ENCODE measurements at places on chromosomes 4 and X.

DNA sequence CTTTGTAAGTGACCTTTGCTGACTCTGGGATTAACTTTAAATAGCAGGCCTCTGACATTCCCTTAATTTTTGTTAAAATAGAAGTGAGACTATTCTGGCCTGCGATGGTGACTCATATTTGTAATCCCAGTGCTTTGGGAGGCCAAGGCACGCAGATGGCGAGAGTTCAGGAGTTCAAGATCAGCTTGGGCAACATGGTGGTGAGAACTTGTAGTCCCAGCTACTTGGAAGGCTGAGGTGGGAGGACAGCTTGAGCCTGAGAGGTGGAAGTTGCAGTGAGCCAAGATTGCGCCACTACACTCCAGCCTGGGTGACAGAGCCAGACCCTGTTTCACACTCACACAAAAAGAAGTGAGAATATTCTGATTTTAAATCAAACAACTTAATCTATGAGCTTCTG, 27.3 kb downstream of the ZNF330 start:
- DNase-seq = no peak

- DNase-seq = no peak
Observed at GRCh38 chr4:186726426-186727168, 2.9 kb upstream of the FAT1 start.

GRCh38 chrX:110168585-110168984, 149.3 kb downstream of the AMMECR1 start:
- no peak for DNase-seq

DNA sequence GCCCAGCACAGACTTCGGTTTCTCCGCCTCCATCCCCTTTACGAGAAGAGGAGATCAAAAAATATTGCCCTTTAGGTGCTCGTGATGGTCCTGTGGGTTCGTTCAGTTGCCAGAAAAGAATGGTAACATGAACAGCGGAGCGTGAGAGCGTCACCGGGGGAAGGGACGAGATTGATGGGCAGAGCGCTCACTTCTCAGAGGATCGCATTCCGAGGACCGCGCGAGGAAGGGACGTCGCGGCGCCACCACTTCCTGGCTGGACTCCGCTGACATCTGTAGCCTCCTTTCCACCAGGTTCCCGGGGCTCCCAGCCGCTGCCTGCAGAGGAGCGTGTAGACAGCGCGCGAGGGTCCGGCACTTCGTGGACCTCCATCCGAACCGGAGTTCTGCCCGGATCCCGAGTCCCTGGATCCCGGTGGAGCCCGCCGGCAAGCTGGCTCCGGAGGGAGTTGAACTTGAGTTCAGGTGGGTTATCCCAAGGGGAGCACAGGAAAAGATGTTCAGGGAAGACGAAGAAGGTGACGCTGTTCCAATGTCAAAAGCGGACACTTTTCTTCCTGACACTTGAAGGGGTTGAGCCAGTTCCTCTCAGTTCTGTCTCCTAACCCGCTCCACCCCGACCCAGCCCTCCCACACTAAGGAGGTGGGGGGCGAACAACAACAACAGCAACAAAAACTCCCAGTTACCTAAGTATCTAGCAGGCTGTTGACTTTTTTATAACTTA, 484 bp downstream of the GALNTL6 start:
- no peak for DNase-seq

GRCh38 chrX:101028562-101028961, 23.3 kb downstream of the TRMT2B start:
- no peak for DNase-seq

GRCh38 chr4:146193628-146194027, 18.1 kb downstream of the LSM6 start:
- no peak for DNase-seq

DNA sequence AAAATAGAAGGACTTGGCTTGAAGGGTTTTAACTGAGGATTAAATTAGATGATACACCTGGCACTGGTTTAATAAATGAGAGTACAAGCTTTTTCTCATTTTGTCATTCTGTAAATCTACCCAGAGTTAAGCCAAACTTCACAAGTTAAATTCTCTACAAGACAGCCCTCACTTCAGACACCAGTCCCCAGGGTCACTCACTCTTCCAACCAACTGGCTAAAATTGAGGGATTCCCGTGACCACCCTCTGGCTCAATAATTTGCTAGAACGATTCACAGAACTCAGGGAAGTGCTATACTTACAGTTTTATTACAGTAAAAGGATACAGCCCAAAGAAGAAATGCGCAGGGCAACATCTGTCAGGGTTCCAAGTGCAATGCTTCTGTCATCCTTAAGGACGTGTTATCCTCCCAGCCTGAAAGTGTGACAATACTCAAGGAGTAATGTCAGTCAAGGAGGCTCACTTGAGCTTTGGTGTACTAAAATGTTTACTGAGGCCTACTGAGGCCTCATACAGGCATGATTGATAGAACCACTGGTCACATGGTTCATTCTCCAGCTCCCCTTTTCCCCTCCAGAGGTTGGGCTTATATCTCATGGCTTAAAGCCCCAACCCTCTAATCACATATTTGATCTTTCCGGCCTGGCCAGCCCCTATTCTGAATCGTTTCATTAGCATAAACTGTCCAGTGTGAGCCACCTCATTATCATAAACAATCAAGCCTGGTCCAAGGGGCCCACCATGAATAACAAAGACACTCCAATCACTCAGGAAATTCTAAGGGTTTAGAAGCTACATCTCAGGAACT, 9.6 kb upstream of the TMSB4X start:
- no peak for DNase-seq

- DNase-seq = no peak
Observed at GRCh38 chrX:15356444-15356843, 21.1 kb upstream of the PIGA start.

- no peak for DNase-seq
Observed at GRCh38 chrX:46737041-46737440, 21.9 kb downstream of the SLC9A7 start.

DNA sequence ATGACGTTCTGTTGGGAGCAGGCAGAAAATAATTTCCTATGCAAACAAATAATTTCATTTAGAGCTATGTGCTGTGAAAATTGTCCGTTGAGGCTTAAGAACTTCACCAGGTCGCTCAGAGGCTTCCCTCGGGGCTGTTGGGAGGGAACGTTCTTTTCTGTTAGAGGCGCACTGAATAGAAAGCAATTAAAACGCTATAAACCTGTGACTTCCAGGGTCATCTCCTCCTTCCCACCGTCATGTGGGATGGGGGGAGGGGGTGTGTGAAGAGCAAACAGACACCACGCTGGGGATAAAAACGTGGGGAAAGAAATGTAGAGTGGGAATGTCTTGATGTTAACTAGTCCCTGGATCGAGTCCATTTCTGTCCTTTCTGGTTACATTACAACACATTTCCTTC, 35.2 kb upstream of the ZNF518B start:
- no peak for DNase-seq

DNA sequence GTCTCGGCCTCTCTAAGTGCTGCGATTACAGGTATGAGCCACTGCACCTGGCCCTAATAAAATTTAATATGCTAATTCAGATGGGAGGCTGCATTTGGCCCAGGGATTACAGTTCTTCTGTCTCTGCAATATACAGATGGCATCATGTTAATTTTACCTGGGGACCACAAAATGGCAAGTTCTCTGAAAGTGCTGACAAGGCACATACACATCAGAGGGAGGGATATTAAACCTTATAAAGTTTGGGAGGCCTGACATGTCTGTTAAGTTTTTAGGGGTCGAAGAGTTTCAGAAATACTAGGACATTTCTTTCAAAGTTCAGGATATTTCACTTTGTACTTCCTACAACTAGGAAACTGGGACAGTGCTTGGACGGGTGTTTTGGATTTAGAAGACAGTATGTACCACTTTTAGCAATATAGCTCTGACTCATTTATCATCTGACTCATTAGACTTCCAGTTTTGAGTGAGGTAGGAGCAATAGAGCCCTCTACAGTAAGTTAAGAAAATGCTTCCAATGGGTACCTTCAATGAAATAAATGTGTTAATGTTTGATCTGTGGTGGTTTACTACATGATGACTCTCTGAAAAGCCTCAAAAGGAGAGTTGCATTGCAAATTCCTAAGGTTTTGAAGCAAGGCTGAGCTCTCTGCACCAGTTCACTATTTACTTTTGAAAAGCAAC, 981.0 kb upstream of the HS3ST1 start:
- no peak for DNase-seq

- no peak for DNase-seq
Observed at GRCh38 chr4:150237110-150237872, 159.0 kb downstream of the DCLK2 start.

DNA sequence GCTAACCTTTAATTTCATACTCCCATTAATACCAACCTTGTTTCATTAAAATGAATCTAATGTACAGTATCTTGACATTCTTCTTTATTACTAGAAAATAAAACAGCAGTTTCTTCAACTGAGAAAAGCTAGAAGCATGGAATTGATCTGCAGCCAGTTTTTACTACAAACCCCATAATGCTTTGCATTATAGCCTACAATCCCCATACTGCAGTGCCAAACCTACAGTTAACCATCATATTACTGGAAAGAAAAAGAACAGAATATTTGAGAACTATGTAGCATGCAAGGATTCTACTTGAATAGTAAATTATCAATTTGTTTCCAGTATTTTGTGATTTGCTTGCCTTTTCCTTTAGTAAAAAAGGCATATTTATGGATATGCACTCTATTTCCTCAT, 3.2 kb upstream of the IL1RAPL1 start:
- no peak for DNase-seq

DNA sequence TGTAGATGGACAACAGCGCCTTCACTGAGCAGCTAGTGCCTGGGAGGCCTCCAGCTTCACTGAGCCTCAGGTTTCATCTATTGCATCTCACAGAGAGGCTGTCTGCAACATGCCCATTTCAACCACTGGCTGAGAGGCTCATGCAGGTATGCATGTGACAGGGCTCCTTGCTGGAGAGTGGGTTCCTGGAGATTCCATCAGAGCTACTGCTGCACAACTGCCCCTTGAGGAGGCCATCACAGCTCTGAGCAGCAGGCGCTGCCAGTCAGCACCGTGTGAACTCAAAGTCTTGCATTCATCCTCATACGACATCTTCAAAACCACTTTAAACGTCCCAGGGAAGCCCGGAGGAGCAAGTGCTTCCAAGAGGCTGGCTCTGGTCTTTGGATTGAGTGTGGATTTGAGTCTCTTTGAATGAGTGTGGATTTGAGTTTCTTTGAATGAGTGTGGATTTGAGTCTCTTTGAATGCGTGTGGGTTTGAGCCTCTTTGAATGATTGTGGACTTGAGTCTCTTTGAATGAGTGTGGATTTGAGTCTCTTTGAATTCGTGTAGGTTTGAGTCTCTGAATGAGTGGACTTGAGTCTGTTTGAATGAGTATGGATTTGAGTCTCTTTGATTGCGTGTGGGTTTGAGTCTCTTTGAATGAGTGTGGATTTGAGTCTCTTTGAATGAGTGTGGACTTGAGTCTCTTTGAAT, 8.7 kb downstream of the P2RY8 start:
- DNase-seq = no peak

DNA sequence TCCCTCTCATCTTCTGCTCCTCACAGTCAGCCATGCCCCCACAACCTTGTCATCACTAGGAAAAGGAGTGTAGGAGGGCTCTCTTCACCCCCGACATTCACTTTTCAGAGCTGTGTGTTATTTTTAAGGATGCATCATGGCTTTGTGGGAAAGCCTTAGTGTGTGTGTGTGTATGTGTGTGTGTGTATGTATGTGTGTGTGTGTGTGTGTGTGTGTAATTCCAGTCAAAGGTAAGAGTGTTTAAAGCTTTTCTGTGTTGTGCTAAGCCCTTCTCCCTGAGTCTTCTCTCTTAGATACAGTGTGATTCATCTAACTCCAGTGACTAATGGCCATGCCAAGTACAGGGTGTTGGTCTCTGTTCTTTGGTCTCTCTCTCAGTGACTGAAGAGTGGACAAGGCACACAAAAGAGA, 76.6 kb downstream of the CHIC2 start:
- no peak for DNase-seq

GRCh38 chr4:21467551-21467950, 481.0 kb downstream of the KCNIP4 start:
- DNase-seq = no peak

DNA sequence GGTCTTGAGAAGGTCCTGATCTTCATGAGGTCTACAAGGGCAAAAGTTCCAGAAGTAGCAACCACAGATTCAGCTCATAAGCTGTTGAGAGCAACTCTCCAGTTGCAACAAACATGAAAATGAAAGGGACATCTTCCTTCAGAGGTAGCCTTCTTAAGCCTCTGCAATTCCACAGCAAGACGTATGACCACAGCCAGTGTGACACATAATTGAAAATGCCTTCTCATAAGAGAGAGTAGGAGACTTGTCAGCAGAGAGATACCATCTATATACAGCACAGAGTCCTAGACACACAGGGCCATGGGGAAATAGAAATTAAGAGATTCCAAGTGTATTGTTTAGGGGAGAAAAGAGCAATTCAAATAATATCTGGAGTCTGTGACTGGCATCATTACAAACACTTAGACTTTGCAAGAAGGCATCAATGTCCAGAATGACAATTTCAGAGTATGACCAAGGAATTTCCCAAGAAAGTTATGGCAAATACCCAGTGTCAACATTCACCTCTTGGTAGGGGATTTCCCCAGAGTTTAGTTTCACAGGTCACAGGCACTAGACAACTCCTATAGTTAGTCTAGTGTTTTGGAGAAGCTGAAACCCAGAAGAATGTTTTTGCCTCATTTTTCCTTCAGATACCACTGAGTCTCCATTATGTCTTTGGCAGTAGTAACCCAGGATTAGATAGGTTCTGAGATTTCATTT, 340.3 kb downstream of the ZNF674 start:
- DNase-seq = no peak

DNA sequence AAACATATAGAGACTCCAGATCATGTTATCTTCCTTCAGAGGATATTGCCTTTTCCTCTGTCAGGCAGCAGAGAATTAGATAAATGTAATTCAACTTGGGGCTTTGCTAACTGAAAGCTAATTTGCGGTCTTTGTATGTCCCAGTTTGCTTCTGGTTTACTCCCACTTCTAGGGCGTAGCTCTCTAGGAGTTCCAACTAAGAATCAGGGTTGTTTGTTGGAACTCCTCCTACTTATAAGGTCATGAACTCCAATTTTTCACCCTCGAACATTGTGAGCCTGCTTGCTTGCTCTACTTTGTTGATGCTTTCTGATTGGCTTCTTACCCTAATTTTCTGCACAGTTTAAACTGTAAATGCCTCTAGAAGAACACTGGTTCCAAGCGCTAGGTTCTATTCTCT, 66.1 kb downstream of the FMR1NB start:
- no peak for DNase-seq

DNA sequence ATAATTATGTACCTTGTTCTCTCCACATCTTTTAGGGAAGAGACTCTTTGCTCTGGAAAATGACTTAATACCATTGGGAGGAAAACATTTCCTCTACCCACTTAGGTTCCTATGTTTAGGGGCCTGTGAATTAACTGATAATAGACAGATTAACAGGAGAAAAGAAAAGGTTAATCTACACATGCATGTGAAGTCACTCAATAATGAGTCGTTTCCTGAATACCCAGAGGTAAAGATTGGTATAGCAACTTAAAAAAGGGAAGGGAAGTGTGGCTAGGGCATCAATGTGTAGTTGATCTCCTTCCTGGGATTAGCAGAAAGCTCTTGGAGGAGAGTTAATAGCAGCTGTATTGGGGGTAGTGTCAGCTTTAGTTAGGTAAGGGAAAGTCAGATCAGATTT, 419.5 kb upstream of the ATOH1 start:
- DNase-seq = no peak

GRCh38 chr4:127006446-127006877, 626.3 kb upstream of the INTU start:
- DNase-seq = no peak

- DNase-seq = no peak
Observed at GRCh38 chr4:6560416-6561172, 14.4 kb upstream of the MAN2B2 start.

All from T-helper 1 cell (primary cell).